ENCODE measurements at places on chromosomes 2 and 18. TPM values are rescaled to one million over a fixed set of nuclear protein-coding genes. Genes with fewer than 3 reads are reported as not detected.

Gene ARHGEF4
- total RNA-seq, result 30.5 TPM

Gene TMEM214
- 56.1 TPM for total RNA-seq

DNA sequence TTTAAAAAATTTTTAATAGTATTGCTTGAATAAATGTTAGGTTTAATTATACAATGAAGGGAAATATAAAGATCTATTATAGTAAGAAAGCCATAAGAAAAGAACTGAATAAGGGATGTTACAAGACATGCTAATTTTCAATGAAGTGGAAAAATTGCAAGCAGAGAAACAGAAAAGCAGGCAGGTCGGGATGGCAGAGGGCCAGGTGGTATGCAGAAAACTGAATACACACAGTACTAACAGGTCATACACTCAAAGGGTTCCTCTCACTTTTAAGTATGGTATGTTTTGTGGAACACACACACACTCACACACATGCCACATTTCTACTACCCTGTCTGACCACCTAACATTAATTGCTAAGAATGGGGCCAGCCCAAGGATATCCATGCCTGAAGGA is 76.7 kb upstream of the DTNA start:
- no peak for DNase-seq

- no peak for DNase-seq
These were observed 15.1 kb downstream of the KCMF1 start for GRCh38 chr2:84986018-84986417.

DNA sequence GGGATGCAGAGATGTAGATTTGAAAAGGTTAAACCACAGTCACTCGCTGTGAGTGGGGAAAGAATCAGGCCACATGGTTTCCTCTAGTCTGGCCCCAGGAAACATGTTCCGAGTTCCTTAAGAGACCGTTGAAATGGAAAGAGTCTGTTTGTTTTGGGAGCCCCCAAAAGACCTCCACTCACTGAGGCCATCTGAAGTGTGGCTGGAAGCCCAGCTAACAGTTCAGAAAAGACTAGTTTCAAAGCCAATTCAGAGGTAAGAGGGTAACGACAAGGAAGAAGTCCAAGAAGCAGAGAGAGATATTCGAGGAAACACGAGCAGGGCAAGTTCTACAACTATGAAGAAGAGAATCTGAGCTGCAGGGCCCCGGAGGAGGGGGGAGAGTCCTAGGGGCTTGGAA is 61.0 kb downstream of the APOB start:
- DNase-seq, result no peak

GRCh38 chr18:63140997-63141777 is 178.4 kb downstream of the BCL2 start:
- no peak for DNase-seq

- no peak for DNase-seq
These were observed 199.0 kb downstream of the LPIN1 start for GRCh38 chr2:11945139-11946126.

GRCh38 chr2:196719110-196719872 is 79.8 kb downstream of the CCDC150 start:
- DNase-seq, result peak; percentile 4

- DNase-seq, result peak; percentile 37
These were observed 24.0 kb upstream of the GALNT5 start for GRCh38 chr2:157233506-157233905.

DNA sequence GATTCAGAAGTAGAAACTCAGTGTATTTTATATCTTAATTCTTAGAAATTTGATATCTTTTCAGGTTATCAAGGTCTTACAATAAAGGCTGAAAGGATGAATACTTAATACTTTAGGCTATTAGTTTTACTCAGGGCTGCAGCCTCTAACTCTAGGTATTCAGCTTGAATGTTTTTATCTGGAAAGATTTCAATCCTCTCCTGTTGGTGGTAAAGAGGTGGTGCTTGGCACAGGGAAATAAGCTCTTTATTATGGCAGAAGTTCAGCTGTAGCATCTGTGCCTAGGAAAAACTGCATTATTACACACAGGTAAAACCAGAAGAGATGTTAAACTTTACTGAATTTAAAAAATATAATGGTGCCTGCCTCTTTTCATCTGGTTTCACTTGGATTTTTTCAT is 11.1 kb downstream of the ACVR2A start:
- DNase-seq, result no peak

GRCh38 chr2:8044046-8044594 is 637.7 kb upstream of the ID2 start:
- DNase-seq, result no peak

DNA sequence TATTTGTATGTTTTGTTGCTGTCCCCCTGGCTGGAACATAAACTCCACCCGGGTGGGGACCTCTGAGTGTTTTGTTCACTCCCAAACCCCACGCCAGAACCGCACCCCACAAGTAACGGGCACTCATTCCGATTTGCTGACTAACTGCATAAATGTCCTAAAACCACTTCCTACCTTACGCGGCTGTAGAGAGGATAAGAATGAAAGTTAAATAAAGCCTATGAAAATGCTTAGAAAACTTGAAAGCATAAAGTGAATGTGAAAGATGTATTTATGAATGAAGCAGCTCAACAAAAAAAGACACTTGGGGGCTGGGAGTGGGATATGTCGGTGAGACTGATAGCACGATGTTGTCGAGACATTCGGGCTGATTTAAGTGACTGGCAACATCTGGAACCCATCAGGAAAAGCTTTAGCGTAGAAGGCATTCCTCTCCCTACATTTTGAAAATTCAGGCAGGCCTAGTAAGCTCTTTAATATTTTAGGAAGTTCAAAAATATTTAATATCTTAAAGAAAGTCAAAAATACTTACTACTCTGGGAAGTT is 206.7 kb downstream of the SH3RF3 start:
- peak; percentile 73 for DNase-seq

Gene RTKN
- total RNA-seq, result 138 TPM

Gene OBSL1
- total RNA-seq, result 148 TPM
